ENCODE measurements at places on chromosomes 2 and 18. TPM values are rescaled to one million over a fixed set of nuclear protein-coding genes. Genes with fewer than 3 reads are reported as not detected.

DNA sequence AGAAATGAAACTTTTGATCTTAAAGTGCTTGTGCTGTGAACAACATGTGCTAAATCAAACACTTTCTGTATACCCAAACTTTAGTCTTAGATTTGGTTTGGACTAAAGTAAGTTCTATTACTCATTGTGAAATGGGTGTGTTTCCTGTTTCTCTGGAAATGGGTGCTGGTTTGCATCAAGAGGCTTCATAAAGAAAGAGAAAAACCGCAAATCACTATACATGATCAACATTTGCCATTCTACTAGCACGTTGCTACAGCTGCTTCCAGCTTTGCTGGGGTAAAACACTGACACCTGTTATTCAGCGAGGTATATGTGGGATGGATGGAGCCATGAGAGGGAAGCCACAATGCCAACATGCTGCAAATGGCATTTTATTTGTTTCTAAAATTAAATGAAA lies 547.0 kb upstream of the ACVR2A start:
- DNase-seq: no peak

Gene TRABD2A
- 0.57 TPM for polyA plus RNA-seq

DNA sequence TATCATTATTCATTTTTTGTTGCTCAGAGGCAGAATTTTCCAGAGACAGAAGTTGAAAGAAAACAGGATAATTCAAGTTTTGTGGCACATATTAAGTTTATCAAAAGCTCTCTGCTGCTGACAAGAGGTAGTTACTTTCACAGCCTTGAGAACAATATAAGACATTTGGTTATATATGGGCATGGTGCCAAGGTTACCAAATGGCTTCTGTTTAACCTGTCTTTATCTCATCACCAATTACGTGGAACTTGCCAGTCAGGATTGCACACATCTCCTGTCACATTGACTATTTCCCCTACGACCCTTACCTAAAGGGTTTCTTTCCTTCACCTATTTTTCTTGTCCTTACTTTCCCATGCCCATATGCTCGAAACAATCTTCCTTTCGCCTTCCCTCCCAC lies 35.9 kb downstream of the KLF7 start:
- DNase-seq: no peak

- DNase-seq: no peak
Observed at GRCh38 chr18:53153281-53153680, 813.3 kb downstream of the DCC start.

Gene POTEJ
- polyA plus RNA-seq: 0.08 TPM

GRCh38 chr18:34354351-34354750 lies 129.6 kb upstream of the NOL4 start:
- no peak for DNase-seq

Gene TSHZ1
- polyA plus RNA-seq: 36.3 TPM

GRCh38 chr18:66346833-66347588 lies 256.9 kb downstream of the CDH19 start:
- DNase-seq: no peak

Gene CACNB4
- 14.2 TPM for polyA plus RNA-seq

- DNase-seq: no peak
Observed at GRCh38 chr2:73099486-73099885, 13.3 kb downstream of the RAB11FIP5 start.

DNA sequence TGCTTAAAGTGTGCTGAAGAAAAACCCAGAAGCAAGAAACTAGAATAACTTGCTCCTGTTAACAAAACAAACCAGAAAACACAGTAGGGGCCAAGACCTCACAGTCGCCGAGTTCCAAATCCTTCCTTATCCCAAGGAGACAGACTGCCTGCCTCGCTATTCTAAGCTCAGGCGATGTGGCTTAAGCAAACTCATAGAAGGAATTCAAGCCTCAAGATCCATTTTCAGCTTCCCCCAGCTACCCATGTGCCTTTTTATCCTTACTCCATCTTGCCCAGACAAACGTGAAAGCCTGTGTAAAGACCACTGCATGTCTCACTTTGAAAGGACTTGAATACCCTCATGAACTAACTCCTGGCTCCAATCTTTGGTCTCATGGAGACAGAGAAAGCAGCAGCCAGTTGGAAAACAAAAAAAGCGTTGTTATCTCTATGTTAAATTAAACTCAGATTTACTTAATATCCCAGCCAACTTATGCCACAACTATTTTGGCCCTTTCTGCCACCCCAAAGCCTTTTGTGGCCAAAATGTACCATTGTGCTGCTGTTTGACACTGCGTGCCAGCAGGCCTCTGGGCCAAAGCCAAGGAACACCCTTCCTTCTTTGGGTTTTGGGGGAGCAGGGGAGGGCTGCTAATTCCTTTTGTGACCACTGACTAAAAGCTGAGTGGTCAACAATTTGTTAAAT lies 123.2 kb upstream of the FZD5 start:
- DNase-seq: no peak

DNA sequence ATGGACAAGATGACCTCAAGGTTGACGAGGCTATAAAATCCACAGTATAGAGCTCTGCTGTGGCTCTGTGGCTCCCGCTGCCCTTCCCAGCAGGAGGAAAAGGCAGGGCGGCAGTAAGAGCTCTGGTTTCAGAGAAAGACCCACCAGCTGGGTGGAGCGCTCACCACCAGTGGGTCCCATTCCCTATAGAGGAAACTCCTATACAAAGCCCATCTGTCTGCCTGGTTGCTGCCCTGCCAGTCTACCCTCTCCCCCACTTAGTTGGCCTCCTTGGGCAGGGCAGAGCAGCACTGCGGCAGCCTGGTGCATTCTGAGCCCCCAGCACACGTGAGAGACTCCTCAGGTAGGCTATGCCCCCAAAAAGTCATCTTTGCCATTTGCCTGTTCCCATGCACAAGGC lies 26.5 kb downstream of the TNS1 start:
- DNase-seq: no peak

- DNase-seq: no peak
Observed at GRCh38 chr2:39990335-39990900, 211.4 kb upstream of the THUMPD2 start.

DNA sequence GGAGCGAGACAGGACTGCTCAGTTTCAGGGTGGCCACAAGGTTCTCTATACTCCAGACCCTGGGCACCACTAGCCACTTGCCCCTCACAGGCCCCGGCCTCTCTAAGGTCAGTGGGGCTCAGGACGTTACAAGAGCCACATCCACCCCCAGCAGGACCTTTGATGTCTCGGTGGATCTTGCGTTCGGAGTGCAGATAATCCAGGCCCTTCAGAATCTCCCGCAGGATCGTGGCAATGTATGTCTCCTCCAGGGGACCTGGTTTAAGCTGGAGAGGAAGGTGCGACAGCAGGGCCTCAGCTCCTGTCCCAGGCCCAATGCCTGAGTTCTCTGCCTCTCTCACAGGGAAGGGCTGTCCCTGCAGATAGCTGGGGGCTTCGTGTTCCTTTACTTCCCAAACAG lies 8.4 kb downstream of the STK25 start:
- no peak for DNase-seq

Gene CTAGE1
- not detected for polyA plus RNA-seq

Gene EPG5
- polyA plus RNA-seq: 33.6 TPM

- no peak for DNase-seq
Observed at GRCh38 chr18:64332835-64333234, 183.9 kb upstream of the LINC00305 start.

DNA sequence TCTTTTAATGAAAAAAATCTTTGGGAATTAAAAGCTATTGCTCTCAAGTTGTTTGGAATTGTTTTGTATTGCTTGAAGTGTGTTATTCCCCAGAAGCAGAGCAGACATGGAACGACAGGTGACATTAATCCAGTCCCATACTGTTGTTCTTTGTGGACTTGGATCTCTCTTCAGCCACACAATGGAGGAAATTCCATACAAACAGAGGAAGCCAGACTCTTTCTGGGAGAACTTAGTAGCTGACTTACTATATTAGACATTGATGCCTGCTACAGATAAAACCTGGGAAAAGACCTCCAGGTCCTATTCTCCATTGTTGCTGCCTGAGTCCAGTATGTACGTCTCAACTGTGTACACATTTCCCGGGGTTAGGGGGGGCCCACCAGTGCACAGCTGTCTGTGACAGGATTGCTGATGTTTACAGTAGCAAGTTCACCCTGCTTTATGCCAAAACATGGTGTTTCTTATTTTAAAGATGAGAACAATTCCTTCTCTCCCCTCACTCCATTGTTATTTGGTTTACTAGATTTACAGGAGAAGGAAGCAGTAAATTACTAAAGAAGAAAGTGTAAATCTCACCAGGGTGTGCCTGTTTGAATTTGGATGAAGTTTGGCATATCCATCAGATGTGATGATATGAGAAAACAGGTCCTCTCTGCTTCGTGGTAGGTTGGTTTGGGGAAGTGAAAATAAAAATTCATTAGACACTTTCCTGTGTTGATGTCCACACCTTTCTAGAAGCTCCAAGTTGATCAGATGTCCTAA lies 142.4 kb upstream of the RBBP8 start:
- no peak for DNase-seq

GRCh38 chr2:239327536-239328350 lies 73.1 kb downstream of the HDAC4 start:
- no peak for DNase-seq

- no peak for DNase-seq
Observed at GRCh38 chr18:33841221-33841967, 263.4 kb downstream of the ASXL3 start.

- no peak for DNase-seq
Observed at GRCh38 chr2:51986101-51986500, 954.2 kb upstream of the NRXN1 start.

DNA sequence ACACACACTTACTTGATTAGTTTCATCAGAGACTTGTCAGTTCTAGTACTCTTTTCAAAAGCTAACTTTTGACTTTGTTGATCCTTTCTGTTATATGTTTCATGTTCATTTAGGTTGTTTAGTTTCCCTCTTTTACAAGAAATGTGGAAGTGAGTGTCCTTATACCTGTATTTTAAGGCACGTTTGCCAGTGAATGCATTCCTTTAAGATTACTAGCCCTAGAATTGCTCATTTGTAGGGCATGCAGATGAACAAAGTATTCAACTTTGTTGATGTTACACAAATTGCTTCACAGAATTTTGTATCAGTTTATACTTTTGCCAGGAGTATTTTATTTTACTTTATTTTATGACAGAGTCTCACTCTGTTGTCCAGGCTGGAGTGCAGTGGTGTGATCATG lies 6.3 kb downstream of the IL1RL2 start:
- DNase-seq: no peak

Gene ABCG8
- polyA plus RNA-seq: 1.1 TPM

DNA sequence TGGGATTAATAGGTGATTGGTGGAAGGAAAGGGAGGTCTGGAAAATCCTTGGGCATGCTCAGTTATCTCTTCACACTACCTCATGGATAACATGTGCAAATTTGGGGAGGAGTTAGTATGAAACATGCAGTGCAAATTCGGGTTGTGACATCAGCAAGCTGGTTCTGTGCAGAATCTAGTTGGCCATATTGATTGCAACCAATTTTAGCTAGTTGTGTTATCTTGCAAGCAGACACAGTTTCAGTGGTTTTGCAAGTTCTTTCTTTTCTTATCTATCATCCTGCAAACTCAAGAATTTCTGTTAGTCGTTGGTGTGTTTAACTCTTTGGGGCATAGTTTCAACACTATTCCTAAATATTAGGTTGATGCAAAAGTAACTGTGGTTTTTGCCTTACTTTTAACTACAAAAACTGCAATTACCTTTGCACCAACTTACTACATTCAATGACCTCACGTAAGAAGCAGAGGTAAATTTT lies 135.4 kb downstream of the PTH2R start:
- DNase-seq: no peak

Gene MC5R
- polyA plus RNA-seq: 0.64 TPM

DNA sequence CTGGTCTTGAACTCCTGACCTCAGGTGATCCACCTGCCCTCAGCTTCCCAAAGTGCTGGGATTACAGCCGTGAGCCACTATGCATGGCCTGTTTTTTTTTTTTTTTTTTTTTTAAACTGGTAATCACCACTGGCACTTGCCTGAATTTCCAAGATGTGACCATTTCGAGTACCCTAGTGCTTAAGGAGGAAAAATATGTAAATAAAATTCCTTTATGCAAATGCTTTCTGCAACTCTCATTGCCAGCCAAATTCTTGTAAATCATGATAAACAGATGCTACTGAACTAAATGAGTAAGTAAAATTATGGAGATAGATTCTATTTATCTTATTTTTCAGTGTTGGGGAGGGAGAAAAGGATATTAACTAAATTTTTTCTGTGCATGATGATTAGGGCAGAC lies 18.6 kb downstream of the CDCA7 start:
- DNase-seq: no peak

DNA sequence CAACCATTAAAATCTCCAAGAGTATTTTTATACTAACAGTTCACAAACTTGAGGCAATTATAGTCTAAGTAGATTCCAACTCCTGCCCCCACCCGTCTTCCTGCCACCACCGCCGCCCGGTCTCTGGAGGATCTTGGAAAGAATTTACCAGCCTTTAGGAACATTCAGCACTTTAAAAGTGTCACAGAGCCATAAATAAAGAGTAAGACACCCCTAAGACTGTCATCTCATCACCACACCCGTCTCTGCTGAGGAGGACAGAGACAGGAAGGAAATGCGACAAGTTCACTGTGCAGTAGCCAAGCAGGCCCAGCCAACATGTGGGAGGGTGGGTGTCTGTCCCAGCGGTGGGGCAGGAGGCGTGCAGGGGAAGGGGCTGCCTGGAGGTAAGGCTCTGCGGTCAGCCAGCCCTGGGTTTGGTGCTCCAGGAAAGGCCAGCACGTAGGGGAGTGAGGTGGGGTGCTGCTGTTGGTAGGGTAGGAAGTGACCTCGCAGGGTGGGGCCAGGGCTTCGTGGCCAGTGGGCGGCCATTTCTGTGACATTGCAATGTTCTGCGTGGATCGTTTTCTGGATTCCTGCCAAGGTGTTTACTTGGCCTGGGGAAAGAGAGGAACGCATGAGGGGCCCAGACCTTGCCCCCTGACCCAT lies 111.6 kb downstream of the FAM210A start:
- DNase-seq: no peak

- no peak for DNase-seq
Observed at GRCh38 chr2:3294493-3294892, 83.1 kb downstream of the EIPR1 start.

Gene NYAP2
- polyA plus RNA-seq: not detected

Gene FOXD4L1
- polyA plus RNA-seq: 0.56 TPM

Gene SCTR
- polyA plus RNA-seq: 20.2 TPM

GRCh38 chr2:3108710-3109702 lies 268.6 kb downstream of the EIPR1 start:
- DNase-seq: no peak

Gene LBX2
- 7.0 TPM for polyA plus RNA-seq

DNA sequence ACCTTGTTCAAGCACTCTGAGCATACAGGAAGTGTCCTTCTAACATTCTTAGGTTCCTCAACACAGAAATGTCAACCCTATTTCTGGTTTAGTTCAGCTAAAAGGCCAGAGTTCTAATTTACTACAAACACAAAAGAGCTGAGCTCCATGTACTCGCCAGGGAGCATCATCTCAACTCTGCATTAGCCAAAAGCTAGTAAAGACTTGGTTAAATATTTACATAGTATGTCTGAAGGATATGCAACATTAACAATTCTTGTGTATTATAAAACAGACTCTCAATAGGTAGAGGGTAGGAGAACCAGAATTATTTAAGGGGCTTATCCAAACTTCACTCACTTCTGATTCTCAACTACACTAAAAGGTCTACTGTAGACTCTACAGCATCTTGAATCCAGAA lies 154.6 kb downstream of the THADA start:
- no peak for DNase-seq

Gene RGPD8
- polyA plus RNA-seq: 5.4 TPM

Gene LMAN2L
- 48.8 TPM for polyA plus RNA-seq
